ENCODE measurements at places on chromosomes 1 and 21.

DNA sequence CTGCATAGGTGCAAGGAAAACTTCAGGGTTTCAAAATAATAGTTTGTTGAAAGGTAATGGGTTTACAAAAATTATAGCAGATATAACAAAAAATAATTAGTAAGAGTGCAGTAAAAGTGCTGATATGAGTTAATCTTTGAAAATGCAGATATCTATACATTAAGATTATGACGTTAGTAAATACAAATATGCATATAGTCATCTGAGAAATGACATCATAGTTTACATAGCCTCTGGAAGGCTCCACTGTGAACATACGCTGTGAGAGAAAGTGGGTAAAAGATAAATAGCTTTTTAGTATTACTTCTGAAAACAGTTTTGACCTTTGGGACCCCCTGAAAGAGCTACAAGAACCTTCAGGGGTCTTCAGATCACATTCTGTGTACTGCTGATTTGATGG is 356.2 kb upstream of the SNX7 start:
- no peak for DNase-seq

- DNase-seq = peak; percentile 98
These were observed at the start of gene ACP6 for GRCh38 chr1:147670319-147671001. Gene ACP6 (minus strand): TSS chr1:147670524. CDS start chr1:147670048, 476 bp downstream.

GRCh38 chr1:230498704-230499103 is 72.6 kb upstream of the PGBD5 start:
- no peak for DNase-seq

DNA sequence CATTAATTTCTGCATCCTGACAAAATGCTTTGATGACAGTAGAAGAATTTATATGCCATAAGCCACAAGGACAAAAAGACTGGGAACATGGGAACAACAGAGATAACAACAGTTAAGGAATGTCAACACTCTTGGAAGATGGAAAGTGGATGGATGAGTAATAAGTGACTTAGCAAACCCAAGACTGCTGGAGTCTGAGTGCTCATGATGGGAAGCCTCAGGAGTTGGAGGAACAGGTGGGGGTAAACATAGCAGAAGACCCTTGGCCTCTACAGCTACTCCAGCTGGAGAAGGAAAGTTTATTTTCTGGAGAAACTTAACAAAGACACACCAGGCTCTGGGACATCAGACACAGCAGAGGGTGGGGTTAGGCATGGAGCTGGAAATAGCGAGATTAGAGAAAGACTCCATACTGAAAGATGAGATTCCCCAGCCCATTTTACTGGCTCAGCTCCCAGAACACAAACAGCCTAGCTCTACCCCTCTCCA is 13.6 kb downstream of the G0S2 start:
- no peak for DNase-seq

GRCh38 chr1:12180903-12181302 is 14.1 kb downstream of the TNFRSF1B start:
- no peak for DNase-seq

DNA sequence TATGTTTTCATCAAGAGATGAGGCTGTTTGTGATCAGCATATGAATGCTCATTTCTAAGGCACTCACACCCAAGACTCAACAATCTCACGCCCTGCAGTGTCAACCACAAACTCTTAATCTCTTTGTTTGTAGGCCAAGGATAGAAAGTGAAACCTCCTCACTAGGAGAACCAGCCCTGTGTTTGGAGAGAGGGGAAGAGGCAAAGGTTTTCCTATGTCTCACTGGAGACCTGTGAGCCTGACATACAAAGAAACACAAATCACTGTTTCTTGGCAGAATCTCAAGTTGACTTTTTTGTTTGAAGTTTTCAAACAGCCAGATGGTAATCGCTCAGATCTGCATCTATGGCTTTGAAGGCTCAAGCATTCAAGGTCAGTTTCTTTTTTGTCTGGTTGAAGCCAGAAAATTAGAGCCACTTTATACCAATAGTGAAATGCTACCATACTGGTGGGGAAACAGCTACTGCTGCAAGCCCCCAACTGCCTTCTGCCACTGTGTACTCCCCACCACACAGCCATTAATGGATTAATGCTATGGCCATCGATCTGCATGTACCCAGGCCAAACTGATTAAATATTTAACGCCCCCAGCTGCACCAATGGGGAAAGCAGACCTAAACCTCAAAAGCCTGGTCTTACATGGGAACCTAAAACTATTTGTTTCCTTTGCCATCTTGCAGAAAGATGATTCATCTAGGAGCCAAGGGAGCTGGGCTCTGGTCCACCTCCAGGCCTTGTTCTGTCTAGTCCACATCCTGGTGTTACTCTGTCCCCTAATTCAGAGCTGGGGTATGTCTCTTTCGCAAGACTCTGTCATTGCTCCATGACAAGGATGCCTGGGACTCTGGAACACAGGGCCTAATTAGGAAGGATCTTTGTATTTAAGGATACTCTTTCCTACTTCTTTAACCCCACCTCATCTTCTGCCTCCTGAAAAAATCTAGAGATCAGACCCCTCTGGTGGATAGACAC is 16.3 kb downstream of the PDZK1 start:
- DNase-seq = no peak

- DNase-seq = no peak
These were observed 39.0 kb upstream of the RWDD3 start for GRCh38 chr1:95195046-95195445.

DNA sequence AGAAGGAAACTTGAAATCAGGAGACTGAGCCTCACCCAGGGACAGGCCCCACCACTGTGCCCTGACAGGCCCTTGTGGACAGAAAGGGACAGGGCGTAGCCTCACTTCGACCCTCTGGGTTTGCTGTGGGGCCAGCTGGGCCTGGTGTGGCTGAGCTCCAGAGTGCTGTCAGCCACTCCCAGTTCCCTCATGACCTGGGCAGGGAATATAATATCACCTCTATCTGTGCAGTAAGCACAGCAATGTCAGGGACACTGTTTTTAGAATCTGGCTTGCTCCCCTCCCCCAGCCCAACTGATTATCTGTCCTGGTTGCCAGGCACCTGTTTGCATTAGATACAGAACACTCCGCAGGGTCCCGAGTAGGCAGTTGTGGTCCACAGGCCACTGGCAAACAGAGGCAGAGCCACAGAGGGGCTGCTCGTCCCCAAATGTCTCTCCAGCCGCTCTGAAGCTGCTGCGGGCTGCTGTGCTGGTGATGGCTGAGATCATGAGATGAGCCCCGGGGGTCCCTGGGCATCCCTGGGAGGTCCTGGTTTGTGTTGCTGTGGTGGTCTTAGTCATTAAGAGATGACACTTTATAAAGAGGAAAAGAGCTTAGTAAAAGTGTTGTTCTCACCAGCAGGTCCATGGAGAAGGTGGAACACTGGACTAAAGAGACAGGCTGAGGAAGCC is 51.6 kb downstream of the ETS2 start:
- DNase-seq = no peak

GRCh38 chr1:165455111-165455510 is 10.2 kb upstream of the RXRG start:
- no peak for DNase-seq

DNA sequence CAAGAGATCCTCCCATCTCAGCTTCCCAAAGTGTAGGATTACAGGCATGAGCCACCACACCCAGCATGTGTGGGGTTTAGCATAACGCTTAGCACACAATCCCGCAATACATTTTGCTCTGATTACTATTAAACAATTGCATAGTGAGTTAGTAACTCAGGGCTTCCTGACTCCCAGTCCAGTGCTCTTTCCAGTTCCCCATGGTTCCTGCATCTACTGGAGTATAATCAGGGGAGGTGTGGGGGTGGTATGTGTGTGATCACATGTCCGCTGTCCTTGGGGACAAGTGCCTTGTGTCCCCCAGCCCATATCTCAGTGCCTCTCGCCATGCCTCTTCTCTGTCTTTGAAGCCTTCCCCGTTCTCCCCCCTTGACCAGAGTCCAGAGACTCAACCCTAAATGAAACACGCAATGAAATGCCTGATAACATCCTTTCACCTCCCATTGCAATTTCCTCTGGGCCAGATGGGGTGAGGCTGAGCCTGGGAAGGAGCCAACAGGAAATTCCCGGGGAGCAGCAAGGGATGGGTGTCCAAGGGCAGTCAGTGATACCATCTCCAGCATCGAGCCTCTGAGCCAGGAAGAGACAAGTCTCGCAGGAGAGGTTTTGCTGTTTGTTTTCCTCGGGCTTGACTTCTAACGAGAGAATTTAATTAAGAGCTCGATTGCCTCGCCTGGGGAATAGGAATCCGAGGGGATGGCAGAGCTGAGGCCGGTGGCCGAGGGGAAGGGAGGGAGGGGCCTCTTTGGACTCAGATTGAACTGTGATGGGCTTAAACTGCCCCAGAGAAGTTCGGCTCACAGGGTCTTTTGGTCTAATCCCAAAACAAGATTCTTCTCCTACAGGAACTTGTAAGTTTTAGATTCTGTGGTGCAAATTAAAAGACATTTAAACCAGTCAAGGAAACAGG is 7.7 kb upstream of the HTR1D start:
- DNase-seq = no peak

DNA sequence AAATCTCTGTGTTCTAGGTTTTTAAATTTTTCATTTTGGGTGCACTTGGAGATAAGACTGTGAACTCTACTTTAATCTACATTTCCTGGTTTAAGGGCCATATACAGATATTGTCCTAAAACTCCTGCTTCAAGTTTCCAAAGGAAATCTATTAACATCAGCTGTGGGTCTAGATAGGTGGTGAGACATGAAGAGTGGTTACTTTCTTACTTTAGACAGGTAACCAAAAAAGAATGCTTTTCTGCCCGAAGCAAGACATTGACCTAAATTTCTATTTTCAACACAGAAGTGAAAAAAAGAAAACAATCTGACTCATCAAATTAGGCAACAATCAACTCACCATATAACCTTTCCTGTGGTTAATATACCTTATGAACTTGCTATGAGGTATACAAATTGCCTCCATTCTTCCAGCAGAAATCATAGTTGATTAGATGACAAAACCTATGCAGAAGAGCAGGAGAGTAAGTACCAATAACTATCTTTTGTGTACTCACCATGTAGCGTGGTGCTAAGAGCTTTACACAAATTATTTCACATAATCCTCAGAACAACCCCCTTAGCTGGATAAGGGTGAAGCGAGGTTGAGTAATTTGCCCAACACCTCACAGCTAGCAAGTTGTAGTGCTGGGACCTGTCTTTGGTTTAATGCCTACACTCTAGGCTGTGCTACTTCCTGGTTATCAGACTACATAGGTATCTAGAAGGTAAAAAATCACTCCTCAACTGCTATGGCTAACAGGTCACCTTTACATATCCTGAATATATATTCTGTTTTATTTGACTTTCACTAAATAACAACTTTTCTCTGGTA is 23.4 kb upstream of the PTPN14 start:
- no peak for DNase-seq

DNA sequence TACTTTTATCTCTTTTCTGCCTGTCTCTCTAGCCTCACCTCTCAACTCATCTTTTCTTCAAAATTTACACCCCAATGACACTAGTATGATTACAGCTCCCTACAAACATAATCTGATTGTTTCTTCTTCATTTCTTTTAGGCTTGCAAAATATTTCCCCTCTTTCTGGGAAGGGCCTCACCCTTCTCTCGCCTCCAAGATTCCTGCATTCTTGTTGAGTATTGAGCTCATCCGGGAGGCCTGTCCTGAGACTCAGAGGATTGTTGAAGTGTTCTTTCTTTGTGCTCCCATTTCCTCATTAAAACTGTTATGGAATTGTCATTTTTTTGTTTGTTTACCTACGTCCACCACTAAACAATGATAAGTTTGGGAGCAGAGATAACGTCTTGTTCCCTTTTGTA is 99.1 kb upstream of the CHRM3 start:
- no peak for DNase-seq

GRCh38 chr1:161707503-161707902 is 474 bp downstream of the FCRLA start:
- DNase-seq = no peak

Data from Ammon's horn (tissue), 1 donor.